Stimulated activated CD4-positive, alpha-beta T cell treated with anti-CD3 and anti-CD28 coated beads, Interleukin-1b, Interleukin-23, amount 100 ng/mL, for 1 hour (primary cell): ENCODE measurements at places on chromosomes 3 and 15.

DNA sequence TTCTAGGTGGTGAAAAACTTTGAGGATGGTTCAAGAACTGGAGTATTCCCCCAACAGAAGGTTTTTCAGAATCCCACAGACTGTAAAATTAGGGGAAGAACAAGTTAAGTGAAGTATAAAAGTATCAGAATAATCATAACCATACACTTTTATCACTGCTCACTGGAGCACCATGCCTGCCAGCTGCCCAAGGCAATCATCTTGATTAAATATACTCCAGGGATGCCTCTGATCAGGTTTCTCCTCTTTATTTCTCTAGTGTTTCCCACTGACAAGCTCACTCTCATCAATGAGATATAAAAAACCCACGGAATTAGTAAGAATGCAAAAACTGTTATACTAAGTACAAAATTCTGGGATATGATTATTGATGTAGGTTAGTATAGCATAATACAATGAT, 108.0 kb downstream of the STAG1 start:
- no peak for DNase-seq

DNA sequence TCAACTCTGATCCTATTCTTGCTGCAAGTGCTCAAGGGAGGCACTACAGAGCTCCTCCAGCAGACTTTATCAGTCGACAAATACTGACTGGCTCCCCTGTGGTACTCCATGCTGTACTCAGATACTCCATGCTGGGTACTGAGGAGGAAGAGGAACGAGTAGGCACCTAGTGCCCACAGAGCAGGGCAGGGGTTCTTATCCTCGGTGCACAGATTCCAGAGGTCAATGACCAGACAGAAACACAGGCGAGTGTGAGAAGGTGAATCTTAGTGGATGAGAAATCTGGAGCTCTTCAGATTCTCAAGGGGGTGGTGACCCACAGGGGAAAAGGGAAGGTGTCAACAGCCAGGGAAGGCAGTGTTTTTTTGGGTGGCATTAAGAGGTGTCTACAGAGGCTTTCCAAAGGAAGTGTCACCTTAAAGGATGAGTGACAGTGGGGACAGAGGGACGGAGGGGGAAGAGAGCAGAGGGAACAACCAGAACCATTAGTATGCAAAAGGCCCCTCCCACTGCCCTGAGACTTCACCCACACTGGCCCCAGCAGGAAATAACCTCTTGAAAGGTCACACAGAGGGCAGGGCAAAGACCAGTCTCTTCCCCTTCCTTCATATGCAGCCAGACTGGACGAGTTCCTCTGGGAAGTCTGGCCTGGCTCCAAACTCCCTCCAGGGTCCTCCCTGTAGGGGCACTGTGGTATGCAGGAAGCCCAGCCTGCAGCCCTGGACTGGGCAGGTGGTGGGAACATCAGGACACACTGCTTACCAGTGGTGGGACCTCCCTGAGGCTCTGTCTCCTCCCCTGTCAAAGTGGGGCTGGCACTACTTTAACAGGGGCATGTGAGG, 27.5 kb downstream of the CCDC12 start:
- DNase-seq: no peak

- DNase-seq: no peak
Measured at GRCh38 chr3:132804498-132804897, 82.3 kb upstream of the NPHP3 start.

DNA sequence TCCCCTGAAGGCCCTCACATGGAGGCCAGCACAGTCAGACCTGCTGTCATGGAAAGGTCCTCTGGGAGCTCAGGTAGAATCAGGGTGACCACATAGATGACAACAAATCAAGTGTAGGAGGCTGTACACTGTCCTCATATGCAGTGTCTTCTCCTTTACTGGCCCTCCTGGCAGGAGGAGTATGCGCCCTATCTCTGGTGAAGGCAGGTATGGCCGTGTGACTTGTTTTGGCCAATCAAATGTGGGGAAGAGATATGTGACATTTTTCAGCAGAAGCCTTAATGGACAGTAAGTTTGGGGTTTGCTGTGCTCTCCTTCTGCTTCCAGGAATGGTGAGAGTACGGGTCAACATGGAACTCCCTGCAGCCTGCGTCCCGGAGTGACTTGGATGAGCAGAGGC, 69.9 kb downstream of the RHCG start:
- DNase-seq: no peak

- no peak for DNase-seq
Measured at GRCh38 chr3:79039192-79039591, 728.6 kb downstream of the ROBO1 start.

GRCh38 chr15:81339321-81339720, 15.4 kb upstream of the STARD5 start:
- no peak for DNase-seq

- DNase-seq: no peak
Measured at GRCh38 chr3:141081141-141081795, 30.1 kb downstream of the SPSB4 start.

GRCh38 chr3:123012652-123013051, 14.9 kb downstream of the SEMA5B start:
- no peak for DNase-seq

DNA sequence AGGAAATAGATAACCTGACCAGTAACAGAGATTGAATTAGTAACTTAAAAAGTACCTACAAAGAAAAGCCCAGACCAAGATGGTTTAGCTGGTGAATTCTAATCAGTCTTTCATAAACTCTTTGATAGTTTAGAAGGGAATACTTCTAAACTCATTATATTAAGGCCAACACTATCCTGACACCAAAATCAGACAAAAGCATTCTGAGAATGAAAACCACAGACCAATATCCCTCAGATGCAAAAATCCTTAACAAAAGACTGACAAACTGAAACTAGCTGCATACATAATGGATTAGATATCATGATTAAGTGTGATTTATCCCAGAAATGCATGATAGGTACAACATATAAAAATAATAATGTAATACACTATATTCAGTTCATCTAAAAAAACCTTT, 115.6 kb downstream of the RFX7 start:
- DNase-seq: no peak

GRCh38 chr3:120147072-120147871, 53.0 kb upstream of the GSK3B start:
- DNase-seq: no peak

GRCh38 chr3:121871430-121871829, 22.8 kb upstream of the SLC15A2 start:
- DNase-seq: no peak

GRCh38 chr3:135460273-135460672, 505.3 kb upstream of the PPP2R3A start:
- DNase-seq: no peak

DNA sequence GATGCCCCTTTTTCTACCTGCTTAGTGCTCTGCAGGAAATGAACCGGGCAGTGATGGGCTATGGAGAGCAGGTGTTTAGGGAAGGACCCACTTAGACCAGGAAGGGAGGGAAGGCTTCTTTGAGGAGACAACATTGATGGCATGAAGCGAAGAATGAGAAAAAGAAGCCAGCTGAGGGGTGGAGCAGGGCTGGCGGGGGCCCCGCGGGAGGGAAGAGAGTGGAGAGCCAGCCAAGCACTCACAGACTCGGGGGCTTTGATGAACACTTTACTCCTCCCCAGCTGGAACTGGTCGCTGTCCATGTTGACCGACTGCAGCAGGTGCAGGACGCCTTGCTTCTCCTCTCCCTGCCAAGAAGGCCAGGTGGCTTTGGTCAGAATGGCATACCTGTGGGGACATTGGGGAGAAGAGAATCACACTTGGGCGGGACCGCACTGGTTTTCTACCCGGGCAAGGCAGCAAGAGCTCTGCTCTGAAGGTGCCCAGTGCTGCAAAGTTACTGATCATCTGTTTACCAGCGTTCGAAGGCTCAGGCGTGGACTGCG, 28.4 kb upstream of the LDHAL6B start:
- DNase-seq: no peak

DNA sequence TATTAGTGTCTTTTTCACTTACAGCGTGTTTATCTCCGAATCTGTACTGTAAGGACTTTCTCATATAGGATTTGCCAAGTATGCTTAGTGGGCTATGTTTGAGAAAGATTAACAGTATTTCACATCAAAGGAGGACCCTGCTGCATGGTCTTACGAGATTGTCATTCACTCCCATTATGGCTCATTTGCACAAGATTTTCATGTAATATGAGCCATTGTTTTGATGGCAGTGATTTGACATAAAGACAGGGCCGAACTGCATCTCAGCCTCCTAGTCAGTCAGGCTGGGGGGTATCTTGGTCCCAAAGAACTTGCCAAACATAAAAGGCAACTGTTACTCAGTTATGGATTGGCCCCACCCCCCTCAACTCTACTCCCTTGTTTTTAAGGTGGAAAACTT, 205.9 kb downstream of the ZIC1 start:
- DNase-seq: no peak

DNA sequence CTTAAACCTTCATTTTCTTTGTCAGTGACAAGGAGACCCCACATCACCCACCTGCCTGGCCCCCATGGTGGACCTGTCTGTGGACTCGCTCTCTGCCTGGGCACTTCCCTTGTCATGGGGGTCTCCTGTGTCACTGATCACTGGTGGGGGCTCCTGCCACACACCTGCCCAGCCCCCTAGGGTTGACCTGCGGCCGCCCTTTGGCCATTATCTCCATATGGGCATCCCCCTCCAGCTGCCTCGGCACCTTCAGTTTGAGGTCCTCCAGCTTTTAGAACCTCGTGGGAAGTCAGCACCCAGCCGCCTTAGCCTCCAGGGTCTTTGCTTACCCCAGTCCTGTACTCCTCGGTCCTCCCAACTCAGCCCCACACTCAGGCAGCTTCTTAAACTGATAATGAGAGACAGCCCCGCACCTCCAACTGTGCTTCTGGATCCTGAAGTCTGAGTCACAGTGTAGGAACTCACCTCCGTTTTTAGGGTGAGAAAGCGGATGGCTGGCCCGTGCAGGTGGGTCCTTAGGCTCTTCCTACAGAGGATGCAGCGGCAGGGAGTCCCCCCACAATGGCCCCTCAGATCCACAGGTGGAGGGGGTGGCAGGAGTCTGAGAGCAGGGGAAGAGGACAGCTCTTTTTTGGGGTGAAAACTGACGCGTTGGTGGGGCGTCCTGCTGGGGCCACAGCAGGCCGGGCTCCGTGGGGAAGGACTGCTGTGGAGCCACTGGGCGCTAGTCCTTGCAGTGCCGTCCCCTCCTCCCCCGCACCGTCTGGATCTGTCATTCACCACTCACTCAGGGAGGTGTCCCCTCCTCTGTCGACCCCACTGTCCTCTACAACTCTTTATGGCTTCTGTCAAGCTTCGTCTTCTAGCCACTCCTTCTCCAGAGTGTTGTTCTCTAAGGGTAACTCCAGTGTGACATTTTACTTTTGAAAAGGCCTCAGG, 8.7 kb upstream of the PRR23E start:
- DNase-seq: no peak

- DNase-seq: no peak
Measured at GRCh38 chr15:74263466-74263865, 27.3 kb downstream of the CCDC33 start.

DNA sequence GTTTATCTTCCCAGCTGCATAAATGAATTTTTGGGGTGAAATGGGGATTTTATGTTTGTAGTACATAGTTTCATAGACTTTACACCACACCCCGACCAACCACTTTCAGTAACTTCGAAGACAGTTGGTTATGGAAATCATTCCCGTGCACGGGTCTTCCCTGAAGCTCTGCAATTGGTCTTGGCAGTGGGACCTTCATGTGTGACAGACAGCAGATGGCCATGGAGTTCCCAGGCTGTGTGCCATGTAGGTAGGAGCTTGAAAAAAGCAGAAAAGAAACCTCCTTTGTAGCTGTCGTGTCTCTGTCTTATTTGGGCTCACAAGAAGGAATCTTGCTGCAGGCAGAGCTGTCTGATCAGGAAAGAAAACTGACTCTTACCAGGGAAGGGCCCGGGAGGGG, 25.9 kb downstream of the EXOG start:
- no peak for DNase-seq

GRCh38 chr3:143158014-143158988, 38.7 kb downstream of the CHST2 start:
- DNase-seq: no peak

GRCh38 chr15:85362436-85363081, 17.8 kb upstream of the AKAP13 start:
- no peak for DNase-seq

DNA sequence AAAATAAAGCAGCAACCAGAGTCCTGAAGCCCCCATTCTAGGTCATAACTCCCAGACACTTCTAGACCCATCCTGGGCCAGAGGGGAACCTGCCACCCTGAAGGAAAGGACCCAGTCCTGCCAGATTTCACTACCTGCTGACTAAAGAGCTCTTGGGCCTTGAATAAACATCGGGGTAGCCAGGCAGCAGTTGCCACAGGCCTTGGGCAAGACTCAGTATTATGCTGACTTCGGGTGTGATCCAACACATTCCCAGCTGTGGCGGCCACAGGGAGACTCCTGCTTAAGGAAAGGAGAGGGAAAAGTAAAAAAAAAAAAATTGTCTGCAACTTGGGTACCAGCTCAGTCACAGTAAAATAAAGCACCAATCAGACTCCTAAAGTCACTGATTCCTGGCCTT, 23.8 kb downstream of the NEDD4 start:
- no peak for DNase-seq

DNA sequence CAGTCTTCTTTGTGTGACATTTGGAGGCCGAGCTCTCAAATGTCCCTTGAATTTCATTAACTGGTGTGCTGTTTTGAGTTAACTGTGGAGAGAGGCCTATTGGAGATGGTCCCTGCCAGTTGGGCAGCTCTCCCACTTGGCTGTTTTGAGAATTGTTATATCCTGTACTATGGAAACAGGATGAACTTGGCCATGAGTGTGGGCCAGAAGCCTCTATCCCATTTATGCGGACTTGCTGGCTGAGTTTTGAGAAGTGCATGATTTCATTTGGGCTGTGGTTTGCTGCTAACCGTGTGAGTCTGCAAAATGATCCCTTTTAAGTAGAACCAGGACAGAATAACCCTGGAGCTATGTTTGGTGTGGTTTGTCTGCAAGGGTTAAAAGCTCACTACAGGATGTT, 366.0 kb downstream of the PTPRG start:
- no peak for DNase-seq

GRCh38 chr3:162096874-162097273, 600.3 kb downstream of the OTOL1 start:
- no peak for DNase-seq
